Lung microvascular endothelial cell (primary cell): ENCODE measurements at places on chromosomes 5 and 9.

DNA sequence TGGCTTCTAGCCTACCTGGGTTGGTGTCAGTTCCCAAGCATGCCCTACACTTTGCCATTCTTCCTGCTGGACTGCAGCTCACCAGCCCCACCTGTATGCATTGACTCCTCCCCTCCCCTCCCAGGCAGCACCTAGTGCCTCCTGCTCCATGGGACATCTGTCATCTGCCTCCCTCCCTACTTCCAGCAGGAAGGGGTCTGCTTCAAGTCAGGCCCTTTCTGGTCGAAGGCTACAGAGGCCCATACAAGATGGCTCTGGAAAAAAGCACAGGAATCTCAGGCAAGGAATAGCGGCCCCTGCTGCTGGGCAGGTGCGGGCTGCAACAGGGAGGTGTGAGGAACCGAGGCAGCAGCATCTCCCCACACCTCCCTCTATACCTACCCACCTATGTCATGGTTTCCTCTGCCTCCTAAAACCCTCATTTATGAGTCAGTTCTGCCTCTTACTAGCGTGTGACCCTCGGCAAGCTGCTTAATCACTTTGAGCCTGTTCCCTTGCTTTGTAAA lies 19.7 kb downstream of the WWC1 start:
- no peak for DNase-seq

DNA sequence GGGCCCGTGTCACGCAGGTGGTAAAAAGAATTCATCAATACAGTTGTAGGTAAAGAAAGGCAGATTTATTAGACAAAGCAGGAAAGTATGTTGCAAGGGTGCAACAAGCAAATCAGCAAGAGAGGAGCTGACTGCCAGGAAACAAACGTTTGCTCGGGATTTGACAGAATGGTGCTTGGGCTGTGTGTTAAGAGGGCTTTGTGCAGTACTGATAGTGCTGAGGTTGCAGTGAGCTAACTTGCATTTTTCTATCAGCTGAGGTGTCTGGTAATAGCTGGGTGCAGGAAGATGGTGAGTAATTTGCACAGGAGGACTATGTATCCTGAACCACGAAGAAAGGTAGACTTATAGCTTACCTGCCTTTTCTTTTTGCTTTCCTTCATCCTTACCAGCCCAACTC lies 3.9 kb upstream of the RARS1 start:
- no peak for DNase-seq

DNA sequence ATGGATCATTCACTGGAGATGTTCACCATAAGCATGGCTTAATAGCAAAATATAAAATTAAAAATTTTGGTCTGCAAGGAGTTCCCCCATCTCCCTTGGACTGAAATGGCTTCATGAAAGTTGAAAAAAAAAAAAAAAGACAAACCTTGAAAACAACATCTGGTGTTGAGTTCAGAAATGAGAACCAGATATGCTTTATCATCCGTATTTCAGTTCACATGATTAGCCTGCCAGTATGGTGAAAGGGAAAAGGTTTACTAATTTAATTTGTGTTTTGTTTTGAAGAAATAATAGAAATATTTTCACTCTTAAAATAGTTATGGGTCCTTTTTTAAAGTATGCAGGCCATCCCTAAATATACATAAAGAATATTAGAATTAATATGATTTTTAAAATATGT lies 67.8 kb downstream of the TMEM167A start:
- DNase-seq, result no peak

DNA sequence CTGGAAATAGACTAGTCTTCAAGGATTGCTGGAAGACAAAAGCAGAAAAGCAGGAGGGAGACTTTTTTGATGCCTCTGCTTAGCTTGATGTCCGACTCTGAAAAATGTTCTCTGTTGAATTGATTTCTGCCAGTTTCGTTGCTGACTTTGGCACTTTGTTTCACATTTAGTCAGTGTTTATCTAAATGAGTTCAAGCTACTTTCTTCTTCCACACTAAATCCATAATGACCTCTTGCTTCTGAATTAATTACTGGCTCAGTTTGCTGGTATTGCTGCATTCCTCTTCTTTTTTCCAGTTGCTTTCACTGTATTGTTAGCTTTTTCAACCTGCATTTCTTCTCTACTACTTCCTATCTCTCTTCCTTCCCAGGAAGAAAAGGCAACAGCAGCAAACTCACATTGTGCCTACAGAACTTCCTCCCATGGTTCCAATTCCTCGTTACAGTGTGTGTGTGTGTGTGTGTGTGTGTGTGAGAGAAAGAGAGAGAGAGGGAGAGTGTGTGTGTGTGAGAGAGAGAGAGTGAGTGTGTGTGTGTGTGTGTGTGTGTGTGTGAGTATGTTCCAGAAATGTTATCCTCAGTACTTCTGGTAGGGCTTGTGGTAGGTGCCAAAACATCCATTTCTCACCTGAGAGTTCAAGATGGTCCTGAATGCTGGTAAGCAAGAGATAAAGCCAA lies 234.8 kb downstream of the CSNK1G3 start:
- peak; percentile 26 for DNase-seq

DNA sequence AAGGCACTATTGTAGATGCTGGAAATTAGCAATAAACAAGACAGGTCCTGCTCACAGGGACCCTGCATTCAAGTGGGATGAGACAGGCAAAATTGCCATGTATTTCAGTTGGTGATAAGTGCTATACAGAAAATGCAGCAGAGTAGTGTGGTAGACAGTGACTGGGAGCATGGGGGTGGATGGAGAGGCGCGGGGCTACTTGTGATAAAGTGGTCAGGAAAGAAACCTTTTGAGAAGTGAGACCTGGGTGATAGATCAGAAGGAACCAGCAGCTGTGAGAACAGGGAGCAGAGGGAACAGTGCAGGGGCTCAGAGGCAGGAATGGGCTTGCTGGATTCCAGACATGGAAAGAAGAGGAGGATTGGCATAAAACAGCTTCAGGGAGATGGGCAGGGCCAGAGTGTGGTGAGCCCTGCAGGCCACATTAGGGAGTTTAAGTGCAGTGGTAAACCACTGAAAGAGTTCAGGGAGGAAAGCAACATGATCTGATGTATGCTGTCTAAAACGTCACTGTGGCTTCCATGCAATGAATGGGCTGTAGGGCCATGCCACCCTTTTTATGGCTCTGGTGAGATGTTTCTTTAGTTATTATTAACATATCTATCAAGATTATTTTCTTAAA lies 7.3 kb downstream of the CRHBP start:
- DNase-seq, result no peak

- no peak for DNase-seq
These were observed 410.9 kb upstream of the TRPC7 start for GRCh38 chr5:136776022-136776927.

GRCh38 chr9:122797316-122798063 lies 2.4 kb upstream of the OR1K1 start:
- peak; percentile 42 for DNase-seq

DNA sequence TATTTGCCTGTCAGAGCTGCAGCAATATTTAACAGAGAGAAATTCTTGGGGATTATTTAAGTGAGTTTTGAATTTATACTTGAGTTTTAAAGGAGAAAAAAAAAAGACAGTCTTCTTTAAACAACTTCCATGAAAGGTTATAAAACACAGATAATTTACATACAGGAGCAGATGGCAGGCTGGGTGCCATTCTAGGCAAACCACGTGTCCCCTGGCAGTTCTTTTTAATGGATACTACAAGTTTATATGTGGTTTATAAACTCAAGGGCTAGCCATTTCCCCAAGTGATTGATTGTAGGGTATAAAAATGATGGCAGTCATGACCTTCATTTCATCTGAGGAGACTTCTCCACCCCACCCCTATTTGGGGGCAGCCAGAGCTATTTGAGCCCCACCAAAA lies 166.6 kb downstream of the FSTL4 start:
- DNase-seq, result no peak

DNA sequence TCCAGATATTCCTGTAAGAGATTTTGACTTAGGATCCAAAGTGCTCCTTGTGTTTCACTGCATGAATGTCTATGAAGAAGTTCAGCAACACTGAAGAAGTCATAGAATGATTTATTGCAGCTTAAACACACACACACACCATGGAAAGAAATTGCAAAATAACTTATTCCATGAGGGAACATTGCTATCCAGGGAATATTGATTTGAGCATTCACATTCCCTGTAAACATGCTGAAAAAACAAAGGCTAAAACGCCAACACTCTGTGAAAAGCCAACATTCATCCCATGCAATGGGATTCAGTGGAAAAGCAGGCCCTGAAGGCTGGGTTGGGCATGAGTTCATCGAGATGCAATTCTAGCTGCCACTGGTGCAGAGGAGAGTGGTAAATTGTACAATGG lies 109.6 kb upstream of the CXCL14 start:
- no peak for DNase-seq

GRCh38 chr5:178940569-178941360 lies at the start of gene ZNF454:
Gene ZNF454 (plus strand): TSS chr5:178941198. CDS start chr5:178942792, 1,594 bp downstream.
- peak; percentile 16 for DNase-seq

DNA sequence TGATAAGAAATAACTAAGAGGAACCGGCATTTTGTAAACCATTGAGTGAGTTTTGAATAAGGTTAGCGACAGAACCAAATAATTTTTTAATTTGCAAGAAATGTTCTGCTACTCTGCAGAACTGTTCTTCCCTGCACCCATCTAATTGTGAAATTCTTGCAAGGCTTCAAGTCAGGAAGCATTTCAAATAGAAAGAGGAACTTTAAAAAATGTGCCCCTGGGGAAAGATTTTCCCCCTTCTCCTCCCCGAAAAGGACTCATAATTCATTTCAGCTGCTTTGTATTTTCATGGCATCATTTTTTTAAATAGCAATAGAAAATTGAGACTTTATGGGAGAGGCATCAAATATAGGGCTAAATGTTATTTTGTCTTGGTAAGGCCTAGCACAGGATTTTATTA lies 180.9 kb upstream of the ANKRD55 start:
- DNase-seq, result no peak

DNA sequence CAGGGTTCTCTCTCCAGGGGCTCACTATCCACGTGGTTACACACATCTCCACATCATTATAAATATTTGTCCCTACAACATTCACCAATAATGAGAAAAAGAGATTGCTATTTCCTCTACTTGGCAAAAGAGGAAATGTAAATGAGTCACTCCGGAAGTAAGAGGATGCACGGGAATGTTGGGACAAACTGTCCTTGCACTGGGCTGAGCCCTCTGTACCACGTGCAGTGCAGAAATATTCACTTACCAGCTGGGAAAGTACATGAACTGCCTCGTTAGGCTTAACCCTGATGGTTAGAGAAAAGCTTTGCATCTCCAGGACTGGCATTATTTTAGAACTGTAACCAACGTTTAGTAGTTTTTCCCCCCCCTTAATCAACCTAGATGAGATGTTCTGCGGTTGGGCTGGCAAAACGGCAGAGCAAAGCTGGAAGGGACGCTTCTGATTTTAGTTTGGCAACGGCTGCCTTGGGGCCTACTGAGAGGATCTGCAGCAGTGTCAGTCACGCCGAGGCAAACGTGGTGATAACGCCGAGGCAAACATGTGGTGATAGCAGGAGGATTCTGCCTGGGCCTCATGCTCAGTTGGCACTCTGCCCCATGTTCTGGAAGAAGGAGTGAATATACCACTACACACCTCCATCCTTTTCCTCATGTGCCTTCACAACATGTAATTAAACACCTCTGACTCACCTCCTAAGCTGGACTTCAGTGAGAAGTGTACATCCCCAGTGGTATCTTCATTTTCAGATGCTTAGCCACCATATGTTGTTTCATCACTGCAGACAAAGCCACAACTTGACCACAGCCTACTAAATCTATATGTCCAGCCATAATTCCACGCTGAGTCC lies 661.4 kb upstream of the KLF4 start:
- DNase-seq, result peak; percentile 94

- no peak for DNase-seq
These were observed 18.1 kb upstream of the FTMT start for GRCh38 chr5:121833617-121834016.

DNA sequence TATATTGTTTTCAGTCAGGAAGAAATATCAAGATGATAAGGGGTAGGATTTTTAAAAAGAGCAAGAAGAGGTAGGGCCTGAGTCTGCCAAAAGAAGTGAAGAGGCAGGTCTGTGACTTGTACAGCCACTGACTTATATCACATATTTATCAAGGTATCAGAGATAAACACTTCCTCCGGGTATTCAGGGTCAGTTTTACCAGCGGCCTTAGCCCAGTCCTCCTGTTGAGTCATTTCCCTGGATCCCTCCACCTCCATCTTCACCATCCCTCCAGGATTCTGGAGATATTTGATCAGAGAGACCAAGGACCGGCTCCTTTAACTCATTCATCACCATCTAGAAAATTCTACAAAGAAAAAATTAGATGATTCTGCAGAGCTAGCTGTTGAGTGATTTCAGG lies 375.7 kb upstream of the TUSC1 start:
- no peak for DNase-seq

GRCh38 chr9:98806394-98807035 lies 955 bp upstream of the GALNT12 start:
- no peak for DNase-seq

DNA sequence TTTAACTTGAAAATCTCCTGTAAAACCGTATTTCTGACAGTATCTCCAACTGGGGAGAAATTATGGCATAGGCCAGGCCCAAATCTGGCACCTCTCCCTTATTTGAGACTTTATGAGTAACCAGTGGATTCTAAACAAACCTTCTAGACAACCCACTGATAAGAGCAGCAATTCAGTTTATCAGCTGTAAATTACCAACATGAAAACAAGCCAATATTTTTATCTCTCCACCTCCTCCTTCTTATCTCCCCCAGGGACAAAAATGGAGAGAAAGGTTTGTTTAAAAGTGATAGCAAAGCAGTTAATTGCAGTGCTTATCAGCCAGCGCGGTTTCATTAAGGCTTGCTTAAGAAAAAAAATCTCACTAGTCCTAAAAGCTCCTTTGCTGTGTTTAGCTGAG lies 53.8 kb downstream of the KCNV2 start:
- no peak for DNase-seq

GRCh38 chr9:80995759-80996158 lies 693.6 kb downstream of the TLE1 start:
- DNase-seq, result no peak

DNA sequence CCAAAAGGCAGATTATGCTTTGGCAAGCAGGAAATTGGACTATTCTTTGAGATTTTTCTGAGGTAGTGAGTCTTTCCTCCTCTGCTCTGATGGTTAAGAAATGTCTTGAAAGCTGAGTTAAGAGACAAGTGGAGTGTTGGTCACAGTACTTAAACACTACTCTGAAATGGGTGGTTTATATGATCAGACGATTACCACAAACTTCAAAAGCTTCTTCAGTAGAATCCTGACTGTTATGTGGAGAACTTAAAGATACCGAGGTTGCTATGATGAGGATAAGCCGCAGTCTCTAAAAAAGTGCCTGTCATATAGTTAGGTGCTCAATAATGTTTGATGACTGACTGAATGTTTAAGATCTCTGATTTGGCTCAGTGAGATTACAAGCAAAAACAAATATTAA lies 24.3 kb downstream of the GCNT4 start:
- no peak for DNase-seq
